ENCODE measurements at places on chromosomes 3 and 15.

DNA sequence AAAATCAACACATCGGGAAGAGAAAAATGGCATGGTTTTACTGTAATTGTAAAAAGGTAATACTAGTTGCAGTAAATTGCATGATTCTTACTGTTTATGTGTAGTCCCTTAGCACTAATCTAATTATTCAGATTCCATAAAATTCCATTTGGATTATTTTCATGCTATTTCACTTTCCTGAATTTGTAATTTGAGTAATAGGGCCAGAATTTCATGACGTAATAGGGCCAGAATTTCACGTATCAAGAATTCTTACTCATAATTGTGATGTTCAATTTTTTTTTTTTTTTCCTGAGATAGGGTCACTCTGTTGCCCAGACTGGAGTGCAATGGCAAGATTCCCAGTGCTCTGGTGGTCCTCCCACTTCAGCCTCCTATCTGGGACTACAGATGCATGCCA lies 2.9 kb upstream of the U2SURP start:
- no peak for DNase-seq

DNA sequence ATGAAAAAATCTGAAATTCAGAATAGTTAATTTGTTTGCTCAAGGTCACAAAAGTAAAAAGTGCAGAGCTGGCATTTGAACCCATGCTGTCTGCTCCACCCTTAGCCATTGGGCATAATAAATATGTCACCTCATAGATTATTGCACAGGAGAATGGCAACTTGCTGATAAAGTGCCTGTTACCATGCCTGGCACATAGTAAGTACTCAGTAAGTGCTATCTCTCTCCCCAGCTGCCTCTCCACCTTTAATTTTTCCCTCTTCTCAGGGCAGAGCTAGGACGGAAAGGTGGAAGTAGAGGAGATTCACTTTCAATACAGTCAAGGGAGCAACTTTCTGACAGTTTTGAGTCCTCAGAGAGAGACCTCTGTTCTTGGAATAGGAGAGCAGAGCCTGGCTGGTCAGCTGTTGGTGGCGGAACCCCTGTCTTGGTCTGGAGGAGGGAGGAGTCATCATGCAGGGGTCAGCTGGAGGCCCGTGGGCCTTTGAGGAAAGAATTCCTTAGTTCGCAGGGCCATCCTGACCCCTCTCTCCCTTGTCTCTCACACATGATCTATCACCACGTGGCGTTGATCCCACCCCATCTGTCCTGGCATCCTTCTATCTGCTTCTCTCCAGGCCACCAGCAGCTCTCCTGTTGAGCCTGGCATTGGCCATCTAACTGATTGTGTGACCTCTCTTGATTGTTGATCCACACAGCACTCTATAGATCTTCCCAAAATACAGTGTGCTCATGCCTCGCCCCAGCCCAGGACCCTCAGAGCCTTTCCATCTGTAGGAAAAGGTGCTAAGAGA lies 149.3 kb downstream of the RPLP1 start:
- DNase-seq = peak; percentile 2

- DNase-seq = no peak
Measured at GRCh38 chr3:48428088-48428571, 1.8 kb downstream of the PLXNB1 start.

GRCh38 chr3:194481103-194481502 lies 5.7 kb downstream of the ATP13A3 start:
- DNase-seq = no peak

GRCh38 chr3:51982352-51982837 lies 940 bp upstream of the ACY1 start:
- peak; percentile 59 for DNase-seq

GRCh38 chr3:79973917-79974595 lies 206.3 kb upstream of the ROBO1 start:
- no peak for DNase-seq

DNA sequence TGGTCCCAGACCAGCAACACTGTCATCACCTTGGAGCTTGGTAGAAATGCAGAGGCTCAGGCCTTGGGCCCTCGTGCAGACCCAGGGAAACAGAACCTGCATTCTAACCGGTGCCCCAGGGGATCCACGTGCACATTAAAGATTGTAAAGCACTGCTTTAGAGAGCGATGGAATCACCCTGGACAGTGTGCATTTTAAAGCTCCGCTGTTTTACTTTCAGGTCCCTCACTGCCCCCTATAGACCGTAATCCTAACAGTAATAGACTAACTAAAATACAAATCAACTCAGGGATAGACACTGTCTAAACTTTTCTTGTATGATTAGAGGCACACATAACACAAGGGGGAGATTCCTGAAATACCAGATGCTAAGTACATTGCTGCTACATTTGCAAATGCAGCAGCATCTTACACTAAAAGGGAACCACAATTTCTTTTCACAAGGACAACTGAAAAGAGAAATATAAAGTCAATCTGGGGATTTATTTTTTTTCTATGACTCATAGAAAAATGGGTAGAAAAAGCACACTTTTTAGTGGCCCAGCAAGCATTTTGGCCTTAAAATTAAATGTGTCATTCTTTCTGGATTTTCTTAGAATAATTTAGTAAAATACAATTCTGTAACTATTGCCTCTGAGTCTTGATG lies 10.5 kb upstream of the SH3GL3 start:
- no peak for DNase-seq

- no peak for DNase-seq
Measured at GRCh38 chr3:8657804-8658305, 13.3 kb upstream of the SSUH2 start.

GRCh38 chr3:134772591-134772990 lies 22.5 kb upstream of the EPHB1 start:
- DNase-seq = no peak

GRCh38 chr3:167251678-167252077 lies 128.4 kb downstream of the ZBBX start:
- DNase-seq = no peak

- DNase-seq = no peak
Measured at GRCh38 chr15:63000706-63001105, 41.8 kb upstream of the TPM1 start.

DNA sequence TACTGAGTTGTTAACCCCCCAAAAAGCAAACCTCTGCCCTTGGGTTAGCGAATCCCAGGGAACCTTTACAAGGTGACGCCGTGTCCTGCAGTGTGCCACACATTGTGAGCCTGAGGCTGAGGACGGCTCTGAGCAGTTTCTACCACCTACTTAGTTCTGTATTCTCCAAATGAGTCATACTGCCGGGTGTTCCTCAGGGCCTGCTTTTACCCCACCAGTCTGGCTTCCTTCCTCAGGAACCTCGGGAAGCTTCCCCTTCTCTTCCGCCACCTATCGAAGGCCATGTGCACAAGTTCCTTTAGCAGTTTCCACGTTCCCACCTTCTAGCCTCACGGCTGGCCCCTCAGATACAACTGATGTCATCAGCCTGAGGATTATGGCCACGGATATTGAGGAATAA lies 384.0 kb upstream of the TPM1 start:
- DNase-seq = no peak

DNA sequence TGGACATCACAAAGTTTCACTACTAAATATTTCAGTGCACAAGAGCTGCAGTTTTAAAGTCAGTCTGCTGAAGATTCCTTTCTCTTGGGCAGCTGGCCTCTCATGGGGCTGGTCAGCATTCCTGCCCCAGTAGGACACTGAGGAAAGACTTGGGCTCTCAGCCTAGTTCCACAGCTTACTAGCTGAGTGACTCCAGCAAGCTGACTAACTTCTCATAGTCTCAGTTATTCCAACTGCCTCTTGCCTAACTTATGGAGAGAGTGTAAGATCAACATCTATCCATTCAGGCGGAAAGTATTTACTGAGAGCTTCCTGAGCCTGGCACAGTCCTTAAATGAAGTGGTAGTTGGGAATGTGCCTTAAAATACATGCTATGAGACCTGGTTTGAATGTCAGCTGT lies 27.0 kb downstream of the TM4SF4 start:
- no peak for DNase-seq

DNA sequence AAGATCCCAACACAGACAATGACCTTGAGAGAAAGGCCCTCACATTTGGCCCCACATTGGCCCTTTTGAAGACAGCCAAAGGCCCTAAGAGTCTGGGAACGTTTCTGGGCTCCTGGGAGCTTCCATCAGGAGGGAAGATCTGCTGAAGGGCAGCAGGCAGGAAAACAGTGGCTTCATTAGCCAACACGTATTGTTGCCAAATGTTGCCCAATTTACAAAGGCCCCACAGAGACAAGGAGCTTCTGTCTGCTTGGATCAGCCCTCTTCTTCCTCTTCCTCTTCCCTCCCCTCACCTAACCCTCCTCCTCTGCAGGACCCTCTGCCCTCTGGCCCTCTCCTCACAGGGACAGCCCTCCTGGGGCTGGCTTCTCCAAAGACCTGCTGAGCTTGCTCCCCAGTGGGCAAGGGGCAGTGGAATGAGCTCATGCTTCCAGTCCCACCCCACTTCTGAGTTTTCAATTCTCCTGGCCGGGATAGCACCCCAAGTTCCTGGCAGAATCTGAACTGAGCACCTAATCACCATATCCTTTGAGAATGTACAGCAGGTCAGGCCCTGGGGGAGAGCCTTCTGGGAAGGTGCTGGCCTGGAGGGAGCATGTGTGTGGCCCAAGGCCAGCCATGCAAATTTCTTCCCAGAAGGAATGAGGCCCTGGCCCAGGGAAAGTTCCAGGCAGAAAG lies 5.1 kb upstream of the LTF start:
- DNase-seq = no peak

GRCh38 chr3:195911041-195911945 lies 2.9 kb upstream of the TNK2 start:
- no peak for DNase-seq

- no peak for DNase-seq
Measured at GRCh38 chr15:96255599-96255998, 74.9 kb upstream of the NR2F2 start.

GRCh38 chr3:108441071-108441507 lies 69.3 kb downstream of the MYH15 start:
- no peak for DNase-seq

- no peak for DNase-seq
Measured at GRCh38 chr15:96574782-96575181, 244.3 kb downstream of the NR2F2 start.

GRCh38 chr3:20038699-20039465 lies 1.4 kb upstream of the KAT2B start:
- no peak for DNase-seq

DNA sequence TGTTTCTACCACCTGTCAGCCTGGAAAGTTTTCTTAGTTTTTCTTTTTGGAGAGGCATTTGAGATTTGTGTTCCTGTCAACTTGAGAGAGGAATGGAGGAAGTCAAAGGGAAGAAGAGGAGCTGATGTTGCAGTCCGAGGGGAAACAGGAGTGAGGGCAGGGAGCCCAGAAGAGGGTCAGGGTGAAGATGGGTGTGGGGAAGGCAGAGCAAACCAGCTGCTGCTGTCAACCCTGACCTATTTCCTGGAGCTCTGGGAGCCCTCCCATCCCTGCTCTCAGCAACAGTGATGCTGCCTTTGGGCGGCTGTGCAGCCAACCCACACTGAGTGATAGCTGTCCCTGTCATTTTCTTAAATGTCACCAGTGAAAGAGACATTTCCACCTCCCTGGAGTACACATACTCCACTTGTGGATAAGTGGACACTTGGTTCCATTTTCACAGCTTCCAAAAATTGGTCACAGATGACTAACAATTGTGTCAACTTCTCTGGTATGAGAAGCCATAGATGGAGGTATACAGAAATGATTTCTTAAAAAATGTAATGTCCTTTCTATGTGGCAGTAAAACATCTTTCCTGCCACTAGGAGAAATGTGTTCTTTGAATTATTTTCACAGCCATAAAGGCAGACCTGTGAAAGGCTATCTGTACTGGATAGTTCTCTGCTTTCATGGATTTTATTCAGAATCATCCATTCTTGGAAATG lies 556.3 kb upstream of the TBL1XR1 start:
- no peak for DNase-seq

DNA sequence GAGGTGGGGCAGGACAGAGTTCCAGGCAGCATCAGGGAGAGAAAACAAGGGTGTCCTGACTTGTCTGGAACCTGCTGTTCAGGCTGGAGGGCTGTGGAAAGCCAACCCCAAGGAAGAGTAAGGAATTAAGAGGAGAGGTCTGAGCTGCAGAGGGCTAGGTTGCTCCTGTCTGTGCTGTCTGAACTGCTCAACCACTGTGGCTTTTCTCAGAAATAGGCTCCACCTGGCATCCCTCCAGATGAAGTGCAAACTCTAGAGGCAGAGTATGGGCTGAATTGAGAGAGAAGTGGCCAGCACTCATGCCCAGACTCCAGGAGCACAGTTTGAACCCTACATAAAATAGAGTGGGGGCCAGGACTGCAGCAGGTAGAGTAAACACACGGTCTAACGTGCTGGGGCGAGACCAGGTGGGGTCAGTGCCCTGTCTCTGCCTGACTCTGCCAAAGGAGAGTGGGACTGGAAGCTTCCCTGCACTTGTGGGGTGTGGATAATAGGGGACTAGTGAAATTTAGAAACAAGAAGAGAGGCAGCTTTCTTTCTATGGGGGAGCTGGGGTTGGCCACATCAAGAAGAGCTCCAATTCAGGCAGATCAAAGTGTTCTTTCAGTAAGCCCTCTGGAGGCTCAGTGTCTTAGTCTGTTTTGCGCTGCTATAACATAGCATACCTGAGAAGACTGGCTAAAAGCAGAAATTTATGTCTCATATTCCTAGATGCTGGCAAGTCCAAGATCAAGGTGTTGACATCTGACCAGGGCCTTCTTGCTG lies 28.0 kb upstream of the MNS1 start:
- DNase-seq = no peak

DNA sequence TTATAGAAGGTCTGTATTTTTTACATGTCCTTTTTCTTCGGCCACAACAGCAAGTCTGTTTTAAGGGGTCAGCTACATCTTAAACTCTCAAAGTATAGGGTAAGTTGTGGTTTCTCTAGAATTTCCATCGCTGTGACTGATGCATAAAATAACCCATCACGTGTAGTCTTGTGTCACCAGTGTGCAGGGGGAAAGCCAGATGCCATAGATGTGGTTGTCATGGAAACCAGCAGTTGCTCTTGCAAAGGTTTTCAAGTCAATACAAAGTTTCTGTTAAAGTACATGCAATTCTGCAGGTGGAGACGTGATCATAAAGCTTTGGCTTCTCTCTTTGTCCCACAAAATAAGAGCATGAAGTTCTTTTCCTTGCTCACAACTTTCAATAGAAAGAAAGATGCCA lies 210.3 kb upstream of the ONECUT1 start:
- no peak for DNase-seq

All from activated T-cell treated with anti-CD3 and anti-CD28 coated beads, Interleukin-2, amount 50 U/mL, for 24 hours (primary cell).